ENCODE measurements at places on chromosomes 4 and X. TPM values are rescaled to one million over a fixed set of nuclear protein-coding genes. Genes with fewer than 3 reads are reported as not detected.

DNA sequence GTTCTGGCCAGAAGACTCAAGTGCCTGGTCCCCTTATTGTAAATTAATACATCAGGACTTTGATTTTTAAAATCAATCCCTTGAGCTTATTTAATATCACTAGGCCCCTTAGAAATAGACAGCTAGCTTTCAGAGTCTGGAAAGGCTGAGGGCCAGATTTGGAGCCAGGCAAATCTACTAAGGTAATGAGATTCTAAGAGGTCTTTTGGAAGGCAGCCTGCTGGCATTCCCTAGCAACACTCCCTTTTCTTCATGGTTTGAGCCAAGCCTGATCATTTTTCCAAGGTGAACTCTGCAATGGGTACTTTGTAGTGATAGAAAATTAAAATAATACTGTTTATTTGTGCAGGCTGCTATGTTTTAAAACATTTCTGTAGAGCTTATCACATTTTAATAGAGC, 378.5 kb downstream of the FAT4 start:
- DNase-seq, result no peak

GRCh38 chrX:6002056-6002455, 226.6 kb downstream of the NLGN4X start:
- DNase-seq, result no peak

GRCh38 chrX:124328765-124329164, 3.7 kb upstream of the TEX13D start:
- DNase-seq, result no peak

- DNase-seq, result no peak
Measured at GRCh38 chrX:136148391-136148790, 1.1 kb downstream of the FHL1 start.

DNA sequence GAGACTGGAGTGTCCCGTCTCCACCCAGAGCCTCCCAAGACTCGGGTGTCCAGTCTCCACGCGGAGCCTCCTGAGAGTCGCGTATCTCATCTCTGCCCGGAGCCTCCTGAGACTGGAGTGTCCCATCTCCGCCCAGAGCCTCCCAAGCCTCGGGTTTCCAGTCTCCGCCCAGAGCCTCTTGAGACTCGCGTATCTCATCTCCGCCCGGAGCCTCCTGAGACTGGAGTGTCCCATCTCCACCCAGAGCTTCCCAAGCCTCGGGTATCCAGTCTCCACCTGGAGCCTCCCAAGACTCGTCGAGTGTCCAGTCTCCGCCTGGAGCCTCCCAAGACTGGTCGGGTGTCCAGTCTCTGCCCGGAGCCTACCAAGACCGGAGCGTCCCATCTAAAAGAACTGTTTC, 2.3 kb downstream of the FAM47C start:
- DNase-seq, result no peak

Gene H2BW1
- not detected for total RNA-seq

DNA sequence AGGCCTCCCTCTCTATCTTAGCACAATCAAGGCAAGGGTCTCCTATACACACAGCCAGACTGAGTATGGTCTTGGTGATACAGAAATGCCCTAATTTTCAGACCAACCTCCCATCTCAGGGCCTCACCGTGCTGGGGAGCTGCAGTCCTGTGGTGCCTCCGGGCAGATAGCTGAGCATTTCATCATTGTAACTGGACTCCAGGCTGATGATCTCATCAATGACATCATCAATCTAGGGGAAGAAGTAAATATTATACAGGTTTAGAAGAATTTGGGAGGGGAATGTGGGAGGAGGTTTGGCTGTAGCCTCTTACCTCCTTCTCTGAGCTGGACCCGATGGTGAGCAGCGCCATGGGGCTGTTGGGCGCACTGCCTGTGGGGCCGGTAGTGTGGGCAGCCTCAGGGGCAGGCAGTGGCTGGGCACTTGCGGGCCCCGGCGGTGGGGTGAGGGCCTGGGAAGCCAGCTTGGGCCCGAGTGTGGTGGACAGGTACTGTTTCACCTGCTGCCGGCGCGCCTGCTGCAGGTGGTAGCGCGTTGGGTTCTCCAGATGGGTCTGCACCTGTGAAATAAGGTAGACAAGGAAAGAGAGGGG, 5.2 kb downstream of the TFE3 start:
- DNase-seq, result no peak

- DNase-seq, result no peak
Measured at GRCh38 chr4:95158626-95159025, 390.1 kb downstream of the UNC5C start.

Gene SASH3
- total RNA-seq, result 12.5 TPM

- no peak for DNase-seq
Measured at GRCh38 chr4:1374706-1375045, 27.7 kb downstream of the UVSSA start.

GRCh38 chr4:15291122-15291521, 136.7 kb upstream of the C1QTNF7 start:
- no peak for DNase-seq

Gene GJB1
- total RNA-seq, result not detected

Gene DRP2
- not detected for total RNA-seq

Gene ADH1B
- total RNA-seq, result 396 TPM

DNA sequence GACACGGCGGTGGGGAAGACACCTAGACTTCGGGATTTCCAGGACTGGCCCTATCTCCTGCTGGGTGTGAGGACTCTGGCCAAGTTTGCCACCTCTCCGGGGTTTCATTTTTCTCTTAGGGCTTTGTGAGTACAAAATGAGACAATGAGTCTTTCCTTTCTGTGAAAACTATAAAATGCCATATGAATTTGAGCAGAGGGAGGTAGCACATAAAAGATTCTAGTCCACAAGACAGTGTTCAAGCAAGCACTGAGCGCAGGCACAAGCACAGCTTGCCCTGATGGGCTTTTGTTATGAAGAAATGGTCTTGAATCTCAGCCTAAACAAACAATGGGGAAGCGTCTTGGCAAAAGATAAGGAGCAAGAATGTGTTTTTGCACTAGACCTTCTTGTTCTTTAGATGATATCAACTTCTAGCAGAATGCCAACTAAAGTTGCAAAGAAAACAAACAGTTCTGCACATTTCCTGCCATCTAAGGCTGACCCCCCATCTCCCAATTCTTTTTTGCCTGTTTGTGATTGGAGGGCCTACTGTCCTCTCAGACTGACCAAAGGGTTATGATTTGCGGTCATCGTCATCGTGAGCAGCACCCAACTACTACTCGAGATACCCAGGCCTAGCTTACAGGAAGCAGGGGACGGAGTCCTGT, 73.0 kb upstream of the ZNF518B start:
- DNase-seq, result no peak

DNA sequence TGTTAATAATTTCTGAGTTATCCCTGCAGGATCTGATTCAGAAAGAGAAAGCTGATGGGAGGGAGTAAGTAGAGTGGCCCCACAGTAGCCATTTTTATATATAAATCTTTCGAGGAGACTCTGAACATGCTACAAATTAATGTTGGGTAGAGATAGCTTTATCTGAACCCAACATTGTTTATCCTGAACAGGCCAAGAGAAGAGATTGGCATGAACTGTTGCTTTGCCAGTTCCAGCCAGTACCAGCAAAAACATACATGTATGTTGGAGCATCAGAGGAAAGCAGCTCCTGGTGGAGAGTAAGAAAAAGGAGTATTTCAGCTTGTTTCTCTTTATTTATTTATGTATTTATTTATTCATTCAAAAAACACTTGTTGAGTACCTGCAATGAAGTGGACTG, 1.6 kb downstream of the MAOA start:
- no peak for DNase-seq

Data from adrenal gland (tissue), 19 donors.